ENCODE measurements at places on chromosomes 1 and 21. TPM values are rescaled to one million over a fixed set of nuclear protein-coding genes. Genes with fewer than 3 reads are reported as not detected.

Gene MEGF6
- total RNA-seq: 2.1 TPM

Gene MROH7
- not detected for total RNA-seq

Gene CELA3A
- total RNA-seq: not detected

Gene IGSF5
- total RNA-seq: not detected

Gene SPATA45
- total RNA-seq: not detected

Gene TFF1
- not detected for total RNA-seq

Gene SFN
- total RNA-seq: 0.78 TPM

Gene CFAP141
- total RNA-seq: not detected

Gene CCDC17
- 2.8 TPM for total RNA-seq

Gene CYP4A11
- not detected for total RNA-seq

Gene CD84
- total RNA-seq: 16.3 TPM

Gene FALEC
- not detected for total RNA-seq
